ENCODE measurements at places on chromosomes 6 and 20.

DNA sequence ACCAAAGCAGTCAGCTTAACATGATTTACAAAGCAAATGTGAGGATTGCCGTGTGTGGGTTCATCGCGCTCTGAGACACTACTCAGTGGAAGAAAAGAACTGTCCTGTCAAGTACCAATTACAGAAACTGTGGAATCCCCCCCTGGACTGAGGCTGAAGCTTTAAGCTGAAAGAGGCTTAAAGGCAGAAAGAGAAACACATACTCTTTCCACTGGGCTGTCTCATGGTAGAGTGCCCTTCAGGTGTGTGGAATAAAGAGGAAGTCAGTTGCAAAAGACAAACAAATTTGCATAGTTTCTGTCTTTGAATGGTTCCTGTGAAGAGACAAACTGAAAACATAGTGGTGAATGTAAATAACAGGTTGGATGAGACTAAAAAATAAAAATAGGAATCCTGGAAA, 560.4 kb upstream of the SYNCRIP start:
- no peak for DNase-seq

- no peak for DNase-seq
Observed at GRCh38 chr6:42962502-42963178, 2.1 kb downstream of the GNMT start.

DNA sequence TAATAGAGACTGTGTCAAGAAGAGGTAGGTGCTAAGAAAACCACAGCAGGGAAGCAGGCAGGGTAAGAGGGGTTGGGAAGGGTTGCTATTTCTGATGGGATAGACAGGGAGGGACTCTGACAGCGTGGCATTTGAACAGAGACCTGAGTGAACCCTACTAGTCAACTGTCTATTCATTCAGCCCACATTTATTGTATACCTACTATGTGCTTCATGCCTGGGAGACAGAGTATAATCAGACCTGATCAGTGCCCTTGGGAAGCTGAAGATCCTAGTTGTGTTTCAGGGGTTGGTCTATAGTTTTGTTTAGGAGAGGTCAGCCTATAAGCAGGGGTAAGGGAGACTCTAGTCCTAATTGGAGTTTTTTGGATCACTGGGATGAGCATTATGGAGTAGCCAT, 14.9 kb upstream of the CAPN11 start:
- no peak for DNase-seq

DNA sequence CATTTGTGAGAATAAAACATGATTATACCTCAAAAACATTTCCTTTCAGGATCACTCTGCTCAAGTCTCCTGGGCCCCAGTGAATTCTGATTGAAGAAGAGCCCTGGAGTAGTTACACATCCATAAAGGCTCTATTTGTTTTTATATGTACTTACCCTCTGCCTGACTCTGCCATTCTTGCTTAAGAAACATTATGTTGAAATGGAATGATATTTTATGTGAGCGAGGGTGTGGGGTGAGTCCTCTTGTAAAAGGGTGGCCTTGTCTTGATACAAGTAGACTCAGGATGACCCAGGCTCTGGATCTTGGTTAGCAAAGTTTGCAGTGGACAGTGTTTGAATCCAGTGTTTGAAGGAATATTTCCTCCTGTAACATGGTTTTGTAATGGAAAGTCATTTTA, 215.4 kb upstream of the PREP start:
- no peak for DNase-seq

GRCh38 chr6:146281651-146282362, 252.9 kb downstream of the GRM1 start:
- DNase-seq: no peak

- no peak for DNase-seq
Observed at GRCh38 chr6:1747531-1747930, 137.8 kb downstream of the FOXC1 start.

- DNase-seq: no peak
Observed at GRCh38 chr6:134647861-134648260, 302.0 kb downstream of the ALDH8A1 start.

DNA sequence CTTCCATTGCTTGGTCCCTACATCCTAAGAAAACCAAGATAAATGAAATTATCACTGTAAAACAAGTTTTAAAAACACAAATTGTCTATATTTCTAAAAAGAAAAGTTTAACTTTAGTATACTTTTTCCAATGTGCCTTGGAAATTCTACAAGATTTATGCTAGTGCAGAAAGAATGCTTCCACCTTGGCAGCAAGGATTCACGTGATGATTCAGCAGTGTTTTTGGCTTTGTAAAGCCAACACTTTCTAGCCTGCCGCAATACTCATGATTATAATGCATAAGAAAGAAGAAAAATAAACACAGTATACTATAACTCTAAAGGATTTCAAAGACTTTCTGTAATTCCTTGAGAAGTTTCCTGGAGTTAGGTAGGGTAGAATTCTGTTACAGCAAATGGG, 442.7 kb downstream of the TENT5A start:
- DNase-seq: no peak

DNA sequence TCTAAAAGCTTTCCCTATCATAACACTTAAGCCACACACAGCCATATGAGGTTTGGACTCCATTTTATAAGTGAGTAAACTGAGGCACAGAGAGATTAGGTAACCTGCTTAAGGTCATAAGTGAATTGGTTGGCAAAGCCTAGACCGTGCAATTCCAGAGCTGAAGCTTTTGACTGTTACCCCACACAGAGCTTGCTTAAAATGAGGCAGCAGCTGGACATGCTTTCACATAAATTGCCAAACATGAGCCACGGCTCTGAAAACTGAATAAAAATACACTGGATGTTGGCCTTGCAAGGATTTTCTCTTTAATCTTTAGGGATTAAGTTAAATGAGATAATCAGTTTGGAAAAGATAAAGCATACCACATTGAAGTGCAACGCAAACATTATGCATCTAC, 2.5 kb downstream of the RIPOR2 start:
- DNase-seq: no peak

- no peak for DNase-seq
Observed at GRCh38 chr6:139547122-139547776, 172.8 kb upstream of the CITED2 start.

DNA sequence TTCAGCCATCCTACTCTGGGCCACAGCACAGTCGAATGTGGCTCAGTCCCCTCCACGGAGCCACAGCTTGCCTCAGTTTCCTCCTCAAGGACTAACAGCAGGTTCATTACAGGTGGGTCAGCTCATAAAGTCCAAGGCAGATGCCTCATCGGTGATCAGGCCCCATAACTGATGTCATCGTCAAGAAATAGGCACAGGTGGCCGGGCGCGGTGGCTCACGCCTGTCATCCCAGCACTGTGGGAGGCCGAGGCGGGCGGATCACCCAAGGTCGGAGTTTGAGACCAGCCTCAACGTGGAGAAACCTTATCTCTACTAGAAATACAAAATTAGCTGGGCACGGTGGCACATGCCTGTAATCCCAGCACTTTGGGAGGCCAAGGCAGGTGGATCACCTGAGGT, 3.4 kb downstream of the UCKL1 start:
- DNase-seq: no peak

GRCh38 chr6:47677381-47678100, 20.8 kb upstream of the ADGRF4 start:
- no peak for DNase-seq

- peak; percentile 86 for DNase-seq
Observed at GRCh38 chr6:161406646-161407045, 132.8 kb upstream of the AGPAT4 start.

- no peak for DNase-seq
Observed at GRCh38 chr6:133230052-133230451, 11.1 kb upstream of the EYA4 start.

- no peak for DNase-seq
Observed at GRCh38 chr6:6841571-6841970, 253.1 kb downstream of the LY86 start.

DNA sequence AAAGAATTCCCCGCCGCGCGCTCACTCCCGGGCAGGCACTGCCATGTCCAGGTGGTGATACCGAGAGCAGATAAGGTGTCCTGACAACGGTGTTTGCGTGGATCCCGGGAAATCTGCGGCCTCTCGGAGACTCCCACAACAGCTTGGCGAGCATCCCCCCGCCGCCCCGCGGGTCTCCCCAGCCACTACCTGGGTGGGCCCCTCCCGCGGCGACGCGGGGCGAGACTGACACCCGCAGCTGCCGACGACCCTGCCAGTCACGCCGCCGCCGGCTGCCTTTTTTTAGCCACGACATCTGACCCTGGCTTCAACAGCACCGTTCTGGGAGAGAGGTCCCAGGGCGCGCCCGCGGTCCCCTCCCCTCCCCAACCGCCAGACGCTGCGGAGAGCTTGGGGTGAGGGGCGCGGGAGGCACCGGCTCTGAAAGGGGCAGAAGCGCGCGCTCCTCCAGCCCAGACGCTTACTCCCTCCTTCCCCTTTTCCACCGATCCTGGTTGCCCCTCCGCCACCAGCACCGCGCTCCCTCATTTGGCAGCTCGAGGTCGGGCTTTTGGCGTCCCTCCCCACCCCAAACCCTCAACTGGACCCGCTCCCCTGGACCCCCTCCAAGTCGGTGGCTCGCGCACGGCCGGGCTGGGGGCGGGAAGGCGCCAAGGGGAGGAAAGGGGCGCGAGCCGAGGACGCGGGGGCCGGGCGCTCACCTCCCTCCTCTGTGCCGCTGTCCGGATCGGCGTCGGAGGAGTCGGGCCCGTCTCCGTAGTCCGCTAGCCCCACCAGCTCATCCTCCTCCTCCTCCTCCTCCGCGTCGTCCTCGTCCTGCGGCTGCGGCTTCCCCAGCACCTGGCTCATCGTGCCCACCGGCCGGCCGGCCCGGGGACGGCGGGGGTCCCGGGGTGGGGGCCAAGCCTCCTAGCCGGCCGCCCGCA, 665 bp downstream of the RRAGD start:
- no peak for DNase-seq

- DNase-seq: no peak
Observed at GRCh38 chr6:71967436-71967835, 81.1 kb downstream of the RIMS1 start.

DNA sequence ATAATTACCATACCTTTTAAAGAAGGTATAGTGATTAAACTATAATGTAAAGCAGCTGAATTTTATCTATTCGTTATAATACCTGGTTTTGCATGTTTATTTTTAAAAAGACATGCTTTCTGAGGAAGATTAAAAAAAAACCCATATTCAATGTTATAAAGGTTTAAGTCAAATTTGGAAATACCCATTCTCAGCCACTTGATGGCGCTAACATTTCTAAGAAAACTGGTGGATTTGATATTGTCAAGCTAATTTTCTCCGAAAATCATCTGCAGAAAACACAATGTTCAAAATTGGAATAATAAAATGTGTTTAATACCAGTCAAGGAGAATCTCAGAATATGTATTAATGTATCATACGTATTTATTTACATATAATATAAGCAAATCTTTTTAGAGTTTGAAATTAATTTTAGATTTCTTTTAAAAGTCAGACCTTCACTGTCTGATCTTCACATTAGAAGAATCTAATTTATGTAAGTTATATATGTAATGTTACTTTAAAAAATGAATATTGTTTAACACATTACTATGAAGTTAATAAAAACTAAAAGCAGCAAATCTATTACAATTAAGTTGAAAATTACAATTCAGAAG, 35.0 kb downstream of the SHPRH start:
- DNase-seq: peak; percentile 6

- DNase-seq: no peak
Observed at GRCh38 chr20:47970282-47970903, 185.1 kb upstream of the SULF2 start.

DNA sequence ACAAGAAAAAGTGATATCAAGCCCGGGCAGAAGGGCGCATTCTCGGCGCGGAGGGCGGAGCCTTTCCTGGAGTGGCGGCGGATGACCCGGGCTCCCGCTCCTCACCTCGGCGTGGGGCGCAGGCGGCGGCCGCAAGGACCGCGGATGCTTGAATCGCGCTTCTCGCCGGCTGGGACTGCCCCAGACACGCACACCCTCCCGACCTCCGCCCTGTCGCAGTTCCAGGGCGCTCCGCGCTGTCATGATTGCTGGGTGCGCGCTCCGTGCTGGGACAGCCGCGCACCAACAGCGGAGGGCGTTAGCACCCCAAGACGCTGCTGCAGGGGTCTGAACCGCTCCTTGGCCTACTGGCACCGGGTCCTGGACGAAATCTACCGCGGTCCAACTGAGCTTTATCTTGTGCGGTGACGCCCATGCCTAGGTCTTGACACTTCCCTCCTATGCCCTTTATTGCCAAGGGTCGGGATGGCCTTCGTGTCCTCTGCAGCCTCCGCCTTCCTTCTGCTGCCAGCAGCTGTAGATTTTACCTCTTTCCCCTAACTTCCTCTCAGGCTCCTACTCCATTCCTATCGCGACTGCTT, 43.3 kb downstream of the IRAK1BP1 start:
- DNase-seq: peak; percentile 48

DNA sequence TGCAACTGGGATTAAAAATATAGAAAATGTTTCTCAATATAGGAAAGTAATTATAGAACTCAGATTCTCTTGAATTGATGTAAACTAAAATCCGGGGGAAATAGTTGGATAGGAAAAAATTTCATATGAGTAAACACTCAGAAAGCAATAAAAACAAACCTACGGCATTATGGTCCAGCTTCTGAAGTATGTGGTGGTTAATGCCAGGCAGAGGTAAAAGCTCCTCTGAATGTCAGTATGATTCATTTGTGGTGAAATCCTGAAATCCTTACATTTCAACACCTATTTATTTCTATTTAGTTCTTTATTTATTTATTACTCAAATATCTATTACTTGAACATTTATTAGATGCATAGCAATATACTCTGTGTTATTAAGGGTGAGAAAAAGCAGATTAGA, 145.1 kb downstream of the RIMS1 start:
- DNase-seq: peak; percentile 14

DNA sequence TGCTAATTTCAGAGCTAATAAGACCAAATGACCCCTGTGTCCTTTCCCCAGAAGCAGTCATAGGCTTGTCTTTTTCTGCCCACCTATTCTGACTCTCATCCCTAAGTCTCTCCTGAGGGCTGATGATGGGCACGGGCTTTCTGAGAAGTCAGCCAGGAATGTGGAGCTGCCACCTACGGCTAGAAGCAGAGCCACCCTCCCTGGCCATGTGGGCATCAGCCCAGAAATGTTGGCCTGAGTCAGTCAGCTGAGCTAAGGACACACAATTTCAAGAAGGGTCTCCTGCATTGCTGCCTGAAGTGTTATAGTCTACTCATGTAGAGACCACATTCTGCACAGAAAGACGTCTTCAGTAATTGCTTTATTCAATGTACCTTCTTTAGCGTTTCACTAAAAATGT, 17.1 kb downstream of the MYLIP start:
- no peak for DNase-seq

DNA sequence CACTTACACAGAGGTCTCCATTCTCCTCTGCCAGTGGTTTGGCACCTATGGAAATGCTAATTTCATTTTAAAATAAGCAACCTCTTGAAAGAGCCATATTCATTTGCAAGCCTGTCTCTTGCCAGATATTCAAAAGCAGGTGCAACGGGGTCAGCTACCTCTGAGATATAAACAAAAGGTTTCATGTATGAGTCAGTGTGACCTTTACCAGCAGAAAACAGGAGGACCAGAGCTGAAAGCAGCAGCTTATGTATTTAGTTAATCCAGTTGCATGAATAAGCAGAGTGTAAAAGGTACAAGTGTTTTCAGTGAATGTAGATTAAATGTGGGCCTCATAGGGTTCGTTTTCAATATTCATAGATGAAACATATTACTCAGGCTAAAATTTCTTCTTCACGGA, 56.0 kb downstream of the TENT5A start:
- DNase-seq: no peak

- no peak for DNase-seq
Observed at GRCh38 chr20:63487116-63487764, 11.6 kb downstream of the EEF1A2 start.

All from RWPE1 (cell line).